Brain microvascular endothelial cell (primary cell): ENCODE measurements at places on chromosomes 2 and 18.
A peak's percentile ranks its signal among the peaks of the same experiment; 100 is the strongest.

DNA sequence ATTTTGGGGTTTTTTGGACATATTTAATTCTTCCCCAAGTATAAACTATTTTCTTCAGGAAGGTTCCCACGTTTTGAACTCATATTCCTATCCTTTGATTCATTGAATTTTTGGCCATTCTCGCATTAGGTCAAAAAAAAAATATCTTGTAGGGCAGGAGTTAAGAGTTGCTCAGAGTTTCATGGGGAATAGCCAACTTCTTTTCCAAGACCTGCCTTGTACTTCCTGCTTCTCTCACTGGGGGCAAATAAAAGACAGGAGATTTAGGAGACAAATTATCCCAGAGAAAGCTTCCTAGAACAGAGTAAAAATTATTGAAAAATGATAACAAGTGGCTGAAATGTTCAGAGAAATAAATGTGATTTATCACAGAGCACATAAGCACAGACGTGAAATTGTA lies 55.2 kb upstream of the BCL11A start:
- no peak for DNase-seq

- DNase-seq = no peak
These were observed 33.4 kb upstream of the PPP4R1 start for GRCh38 chr18:9647496-9648323.

GRCh38 chr2:238021327-238021726 lies 39.5 kb upstream of the SCLY start:
- DNase-seq = peak; percentile 28

GRCh38 chr2:218029366-218030360 lies 26.9 kb upstream of the TNS1 start:
- DNase-seq = no peak

- no peak for DNase-seq
These were observed 39.5 kb upstream of the SLC14A1 start for GRCh38 chr18:45684341-45685115.

GRCh38 chr18:51541230-51541629 lies 343.7 kb upstream of the MEX3C start:
- DNase-seq = no peak

DNA sequence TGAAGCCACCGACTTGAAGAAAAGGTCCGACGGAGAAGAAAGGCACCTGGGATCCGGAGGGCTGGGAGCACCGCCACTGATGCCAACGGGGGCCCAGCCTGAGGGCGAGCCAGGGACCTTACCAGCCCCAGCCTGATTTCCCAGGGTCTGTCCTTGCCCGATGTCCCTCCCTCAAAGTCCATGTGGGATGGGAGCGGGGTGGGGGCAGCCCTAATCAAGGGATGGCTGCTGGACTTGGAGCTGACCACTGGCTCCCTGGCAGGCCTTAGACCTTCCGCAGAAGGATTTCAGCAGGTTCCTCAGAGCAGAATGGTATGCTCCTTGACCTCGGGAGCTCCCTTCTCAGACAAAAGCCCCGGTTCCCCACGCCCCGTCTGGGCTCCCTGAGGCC lies 99.6 kb downstream of the ZFP36L2 start:
- no peak for DNase-seq

- no peak for DNase-seq
These were observed 137.7 kb downstream of the THNSL2 start for GRCh38 chr2:88307817-88308216.

DNA sequence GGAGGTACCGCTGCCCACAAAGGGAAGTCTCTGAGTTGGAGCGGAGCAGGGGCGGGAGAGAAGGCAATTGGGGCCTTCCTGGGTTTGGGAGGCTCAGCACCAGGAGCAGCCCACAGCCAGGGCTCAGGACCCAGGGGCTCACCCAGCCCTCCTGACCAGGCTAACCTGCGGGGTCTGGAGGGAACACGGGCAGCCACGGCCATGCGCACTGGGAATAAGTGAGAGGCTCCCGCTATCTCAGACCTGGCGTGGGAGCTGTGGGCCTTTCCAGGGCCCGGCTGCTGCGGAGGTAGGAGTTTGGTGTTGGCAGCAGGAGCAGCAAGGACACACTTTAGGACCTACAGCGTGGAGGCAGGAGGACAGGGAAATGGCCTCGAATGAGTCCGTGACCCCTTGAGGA lies 69.0 kb downstream of the RRM2 start:
- DNase-seq = no peak

DNA sequence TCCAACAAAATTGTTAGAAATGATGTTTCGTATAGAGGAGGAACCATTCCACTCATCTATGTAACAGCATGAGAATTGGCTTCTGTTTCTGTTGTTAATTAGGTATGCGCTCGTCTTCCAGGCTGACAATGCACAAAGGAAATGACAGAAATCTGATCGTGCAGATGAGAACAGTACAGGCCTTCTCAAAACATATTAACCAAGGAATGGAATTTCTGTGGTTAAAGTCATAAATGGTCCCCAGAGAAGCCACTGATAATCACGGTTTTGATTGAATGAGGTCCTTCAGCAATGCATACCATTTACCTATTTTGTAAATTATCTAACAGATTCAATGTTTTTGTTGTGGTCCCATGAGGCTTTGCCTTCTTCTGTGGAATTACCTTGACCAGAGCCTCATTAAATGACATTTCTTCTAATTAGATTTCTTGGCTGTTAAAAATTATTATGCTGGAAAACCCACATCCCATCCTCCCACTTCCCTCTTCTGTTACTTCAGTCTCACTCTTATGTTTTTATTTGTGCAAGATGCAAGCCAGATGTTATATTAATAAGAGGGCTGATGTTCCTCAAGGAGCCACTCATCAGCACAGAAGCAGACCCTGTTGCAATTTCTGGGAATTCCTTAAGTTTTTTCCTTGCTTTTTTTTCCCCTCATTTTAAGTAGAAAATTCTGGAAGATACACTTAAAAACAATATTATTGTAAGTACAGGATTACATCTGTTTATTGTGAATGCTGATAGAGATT lies 395.8 kb downstream of the PID1 start:
- DNase-seq = peak; percentile 36

DNA sequence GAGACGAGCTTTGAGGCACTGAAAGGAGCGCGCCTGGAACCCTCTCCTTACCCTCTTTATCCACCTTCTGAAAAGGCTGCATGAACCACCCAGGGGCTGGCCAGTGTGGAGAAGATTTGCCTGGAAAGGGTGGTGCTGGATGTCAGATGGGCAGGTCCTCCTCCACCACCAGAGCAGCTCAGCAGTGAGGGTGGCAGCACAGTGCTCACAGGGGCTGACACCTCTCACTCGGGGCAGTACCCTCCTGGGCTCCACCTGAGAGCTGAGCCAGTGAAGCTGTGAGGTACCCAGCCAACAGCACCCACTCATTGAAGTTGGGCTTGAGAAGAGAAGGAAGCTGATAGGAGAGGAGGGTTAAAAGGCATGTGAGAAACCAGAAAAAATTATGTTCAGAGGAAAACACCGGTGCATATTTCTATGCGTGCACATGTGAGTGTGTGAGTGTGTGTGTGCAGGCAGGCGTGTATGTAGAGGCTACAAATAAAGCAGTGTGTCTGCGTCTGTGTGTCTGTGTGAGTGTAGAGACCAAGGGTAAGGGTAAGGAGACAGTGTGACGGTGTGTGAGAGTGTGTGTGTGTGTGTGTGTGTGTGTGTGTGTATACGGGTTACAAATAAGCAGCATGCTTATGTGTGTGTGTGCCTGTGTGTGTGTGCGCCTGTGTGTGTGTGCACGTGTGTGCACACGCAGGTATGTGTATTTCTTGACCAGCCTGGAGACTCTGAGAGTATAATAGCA lies 40.7 kb downstream of the TEX44 start:
- no peak for DNase-seq

DNA sequence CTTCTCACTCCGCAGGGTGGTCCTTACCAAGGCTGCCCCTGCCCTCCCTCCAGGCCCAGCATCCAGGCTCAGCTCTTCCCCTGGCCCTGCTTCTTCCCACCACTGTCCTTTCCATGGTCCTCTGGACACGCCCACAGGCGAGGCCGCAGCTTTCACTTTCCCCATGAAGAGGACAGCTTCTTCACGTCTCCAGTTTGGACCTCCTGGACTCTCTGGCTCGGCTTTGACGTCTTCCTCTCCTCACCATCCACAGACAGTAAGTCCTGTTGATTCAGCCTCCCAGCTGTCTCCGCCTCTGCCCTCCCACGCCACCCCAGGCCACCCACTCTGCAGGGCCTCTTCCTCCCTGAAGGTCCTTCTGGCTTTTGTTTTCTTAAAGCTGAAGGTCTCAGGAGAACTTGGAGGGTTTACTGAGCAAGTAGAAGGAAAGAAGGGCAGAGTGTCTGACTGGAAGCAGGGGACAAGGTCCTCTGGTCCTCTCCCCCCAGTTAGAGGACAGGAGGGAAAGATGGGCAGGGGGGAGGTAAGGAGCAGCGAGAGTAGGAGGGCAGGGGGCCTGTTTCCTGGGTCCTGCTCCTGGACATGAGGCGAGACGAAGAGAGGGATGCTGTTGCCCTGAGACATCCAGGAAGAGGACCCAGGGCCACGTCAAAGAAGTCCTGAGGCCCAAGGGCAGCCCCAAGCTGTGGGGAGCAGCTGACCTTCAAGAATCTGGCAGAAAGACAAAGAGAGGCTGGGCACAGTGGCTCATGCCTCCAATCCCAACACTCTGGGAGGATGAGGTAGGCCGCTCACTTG lies 24.7 kb upstream of the NMUR1 start:
- DNase-seq = peak; percentile 78

DNA sequence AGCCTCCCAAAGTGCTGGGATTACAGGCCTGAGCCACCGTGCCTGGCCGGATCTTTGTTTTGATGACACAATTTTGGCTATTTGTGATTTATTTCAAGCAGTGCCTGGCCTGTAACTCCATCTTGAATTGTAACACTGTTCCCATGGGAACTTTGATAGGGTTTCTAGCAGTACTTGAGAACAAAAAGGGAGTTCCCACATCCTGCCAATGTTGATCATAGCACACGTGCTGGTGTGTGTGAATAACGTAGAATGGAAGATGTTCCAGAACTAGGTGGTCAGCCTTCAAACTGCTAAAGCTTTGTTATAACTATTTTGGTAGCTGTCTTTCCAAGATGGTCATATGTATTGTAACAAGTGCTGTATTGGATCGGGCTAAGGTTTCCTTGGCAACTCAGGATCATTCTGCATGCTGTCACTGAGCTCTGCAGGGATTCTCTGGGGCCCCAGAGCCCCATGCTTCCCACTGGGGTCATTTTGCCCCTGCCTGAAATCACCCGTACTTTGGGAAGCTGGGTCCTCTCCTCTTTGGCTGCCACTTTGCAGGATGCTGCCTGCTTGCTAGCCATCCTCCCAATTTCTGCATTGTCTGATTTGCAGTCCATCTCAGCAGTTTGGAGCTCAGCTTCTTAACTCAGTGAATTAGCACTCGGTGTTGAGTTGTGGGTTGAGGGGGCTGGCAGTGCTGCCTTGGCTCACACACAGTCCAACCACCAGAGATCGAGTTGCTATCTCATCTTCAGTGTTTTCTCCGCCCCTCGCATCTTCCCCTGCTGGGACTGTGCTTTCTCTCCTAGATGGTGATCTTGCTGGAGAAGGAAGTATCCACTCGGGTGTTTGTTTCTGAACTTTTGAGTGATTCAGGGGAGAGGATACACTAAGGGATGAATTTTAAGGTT lies 26.8 kb downstream of the SH3RF3 start:
- no peak for DNase-seq

DNA sequence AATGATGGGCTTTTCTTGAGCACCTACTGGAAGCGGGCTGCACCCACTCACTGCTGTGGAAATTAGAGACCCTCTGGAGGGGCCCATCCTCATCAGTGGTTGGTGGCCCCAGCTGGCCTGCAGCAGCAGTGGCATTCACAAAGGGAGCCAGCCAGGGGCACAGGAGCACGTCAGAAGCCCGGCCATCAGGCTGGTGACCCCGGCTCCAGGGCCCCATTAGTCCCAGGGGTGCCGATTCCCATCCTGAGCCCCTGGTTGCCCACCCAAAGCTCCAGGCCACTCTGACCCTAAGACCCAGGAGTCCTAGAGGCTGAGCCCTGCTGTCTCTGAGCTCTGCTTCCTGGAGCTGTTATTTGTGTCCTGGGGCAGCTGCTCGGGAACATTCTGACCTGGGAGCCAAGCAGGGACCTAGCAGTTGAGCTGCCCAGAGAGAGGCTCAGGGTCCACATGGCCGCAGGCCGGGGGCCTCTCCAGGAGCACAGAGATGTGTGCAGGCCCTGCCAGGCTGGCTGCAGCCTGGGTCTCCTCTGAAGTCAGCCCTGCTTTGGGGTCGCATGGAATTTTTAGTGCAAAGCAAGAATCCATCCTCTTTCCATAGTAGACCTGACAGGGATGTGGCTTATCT lies 207.2 kb downstream of the KLHL29 start:
- DNase-seq = no peak

- DNase-seq = peak; percentile 22
These were observed 316.4 kb downstream of the DSEL start for GRCh38 chr18:67199993-67200617.

DNA sequence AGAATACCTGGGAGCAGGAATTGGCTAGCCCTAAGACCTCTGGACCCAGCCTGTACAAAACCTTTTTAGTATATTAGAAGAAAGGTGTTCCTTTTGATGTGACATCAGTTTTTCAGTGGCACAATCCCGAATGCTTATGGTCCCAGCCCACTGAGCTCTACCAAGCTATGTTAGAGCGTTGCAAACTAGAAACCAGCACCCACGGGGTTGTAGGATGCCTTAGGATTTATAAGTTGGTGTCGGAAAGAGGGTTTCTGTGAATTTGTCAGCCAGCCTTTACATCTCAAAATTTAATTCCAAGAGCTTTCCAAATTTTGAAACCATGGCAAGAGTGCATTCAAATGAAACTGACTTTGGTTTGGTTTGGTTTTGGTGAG lies 499 bp upstream of the LMAN1 start:
- no peak for DNase-seq

DNA sequence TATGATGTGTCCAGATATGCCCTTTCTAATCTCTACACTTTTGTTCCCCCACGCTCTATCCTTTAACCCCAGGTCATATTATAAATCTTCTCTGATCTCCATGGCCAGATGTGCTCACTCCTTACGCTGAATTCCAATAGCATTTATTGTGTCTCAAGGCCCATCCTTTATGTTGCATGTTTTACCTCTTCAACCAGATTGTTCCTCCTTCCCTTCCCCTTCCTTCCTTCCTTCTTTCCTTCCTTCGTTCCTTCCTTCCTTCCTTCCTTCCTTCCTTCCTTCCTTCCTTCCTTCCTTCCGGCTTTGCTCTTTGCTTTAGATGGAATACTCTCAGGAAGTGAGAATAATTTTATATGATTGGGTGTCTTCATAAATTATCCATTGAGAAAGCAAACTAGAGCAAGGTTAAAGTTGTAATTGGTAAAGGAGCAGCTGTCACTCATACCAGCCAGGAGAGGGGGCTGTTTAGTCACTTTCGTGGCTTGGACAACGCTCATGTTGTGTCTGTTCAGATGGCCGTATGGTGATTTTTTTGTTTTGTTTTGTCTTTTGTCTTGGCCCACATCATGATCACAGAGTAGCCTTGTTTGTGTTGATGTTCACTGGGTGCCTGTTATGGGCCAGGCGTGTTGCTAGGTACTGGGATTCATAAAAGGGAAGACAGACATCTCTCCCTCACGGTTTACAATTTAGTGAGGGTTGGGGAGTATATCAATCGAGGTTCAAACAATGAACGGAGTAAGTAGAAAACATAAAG lies 68.0 kb downstream of the DAW1 start:
- peak; percentile 17 for DNase-seq

GRCh38 chr2:48954311-48954710 lies 198.8 kb upstream of the LHCGR start:
- no peak for DNase-seq
